ENCODE measurements at places on chromosomes 3 and 15. TPM values are rescaled to one million over a fixed set of nuclear protein-coding genes. Genes with fewer than 3 reads are reported as not detected.

DNA sequence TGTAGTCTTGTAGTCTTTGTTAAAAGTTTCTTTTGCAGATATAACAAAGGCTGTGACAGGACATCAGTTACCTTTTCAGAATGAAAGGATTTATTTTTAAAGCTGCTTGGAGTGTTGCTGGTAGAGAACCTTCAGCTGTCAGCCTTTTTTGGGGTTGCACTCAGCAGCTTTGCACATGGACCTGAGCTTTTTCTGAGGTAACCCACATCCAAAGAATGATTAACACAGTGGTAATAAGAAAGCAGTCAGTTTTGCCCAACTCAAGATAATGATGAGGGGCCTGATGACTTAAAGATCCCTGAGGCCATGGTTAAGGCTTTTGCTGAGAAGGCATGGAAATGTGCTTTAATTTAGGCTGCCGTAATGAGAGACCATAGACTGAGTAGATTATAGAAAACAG lies 1042.7 kb downstream of the PLOD2 start:
- no peak for DNase-seq

DNA sequence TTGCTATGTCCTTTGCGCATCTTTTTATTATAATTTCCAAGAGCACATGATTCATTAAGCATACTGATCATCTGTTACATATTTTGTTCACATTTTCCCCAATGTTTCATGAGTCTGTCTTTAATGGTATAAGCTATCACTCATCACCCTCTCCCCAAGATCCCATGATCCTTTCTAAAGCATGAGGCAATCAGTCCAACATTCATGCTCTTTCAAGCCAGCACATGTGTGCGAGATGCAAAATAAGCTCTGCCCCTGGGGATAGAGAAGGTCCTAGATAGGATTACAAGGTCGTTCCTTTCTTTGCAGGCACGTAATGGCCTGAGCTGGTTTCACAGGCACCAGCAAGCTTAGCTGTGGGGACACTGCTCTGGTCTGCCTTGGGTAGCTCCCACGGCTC lies 32.2 kb upstream of the B3GNT5 start:
- no peak for DNase-seq

GOLGA6D gene
- polyA plus RNA-seq: 0.02 TPM

DNA sequence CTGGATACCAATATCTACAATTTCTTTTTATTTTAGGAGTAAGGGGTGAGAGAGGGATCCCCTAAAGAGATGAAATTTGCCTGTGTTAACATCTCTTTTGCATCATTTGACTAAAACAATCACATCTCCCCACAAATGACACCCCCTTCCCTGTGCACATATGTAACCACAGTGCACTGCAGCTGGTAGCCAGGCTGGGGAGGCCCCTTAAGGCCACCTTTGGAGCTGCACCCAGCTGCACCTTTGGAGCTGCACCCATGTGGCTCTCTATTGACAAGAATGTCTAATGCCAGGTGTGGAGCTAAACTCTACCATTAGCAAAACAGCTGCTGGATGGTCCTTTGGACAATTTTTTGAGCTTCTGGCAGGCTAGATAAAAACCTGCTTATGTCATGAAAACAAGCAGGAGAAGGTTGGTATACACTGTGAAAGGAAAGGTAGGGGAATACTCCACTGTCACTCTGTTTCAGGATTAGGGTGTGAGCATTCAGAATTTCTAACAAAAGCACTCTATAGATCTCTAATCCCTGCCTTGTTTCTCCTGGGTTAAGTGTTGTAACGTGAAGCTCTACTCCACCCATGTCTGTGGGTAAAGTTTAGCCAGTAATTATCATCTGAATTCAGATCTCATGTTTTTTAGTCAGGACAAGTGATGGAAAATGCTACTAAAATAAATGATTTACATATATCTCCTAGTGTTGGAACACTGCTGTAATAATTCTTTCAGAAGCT lies 52.1 kb downstream of the TFG start:
- DNase-seq: no peak

PLCL2 gene
- 16.1 TPM for polyA plus RNA-seq

ABI3BP gene
- polyA plus RNA-seq: 62.5 TPM

OPA1 gene
- 24.2 TPM for polyA plus RNA-seq

GRCh38 chr15:22855791-22856190 lies 17.3 kb downstream of the NIPA2 start:
- DNase-seq: no peak

DNA sequence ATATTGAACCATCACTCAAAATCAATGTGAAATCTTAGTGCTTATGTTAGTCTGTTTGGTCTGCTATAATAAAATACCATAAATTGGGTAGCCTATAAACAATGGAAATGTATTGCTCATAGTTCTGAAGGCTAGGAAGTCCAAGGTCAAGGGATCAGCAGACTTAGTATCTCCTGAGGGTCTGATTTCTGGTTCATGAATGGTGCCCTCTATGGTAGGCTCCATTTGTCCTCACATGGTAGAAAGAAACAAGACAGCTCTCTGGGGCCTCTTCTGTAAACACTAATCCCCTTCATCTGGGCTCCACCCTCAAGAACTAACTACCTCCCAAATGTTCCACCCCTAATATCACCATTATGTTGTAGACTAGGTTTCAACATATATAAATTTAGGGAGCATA lies 15.0 kb upstream of the EOMES start:
- DNase-seq: no peak

DNA sequence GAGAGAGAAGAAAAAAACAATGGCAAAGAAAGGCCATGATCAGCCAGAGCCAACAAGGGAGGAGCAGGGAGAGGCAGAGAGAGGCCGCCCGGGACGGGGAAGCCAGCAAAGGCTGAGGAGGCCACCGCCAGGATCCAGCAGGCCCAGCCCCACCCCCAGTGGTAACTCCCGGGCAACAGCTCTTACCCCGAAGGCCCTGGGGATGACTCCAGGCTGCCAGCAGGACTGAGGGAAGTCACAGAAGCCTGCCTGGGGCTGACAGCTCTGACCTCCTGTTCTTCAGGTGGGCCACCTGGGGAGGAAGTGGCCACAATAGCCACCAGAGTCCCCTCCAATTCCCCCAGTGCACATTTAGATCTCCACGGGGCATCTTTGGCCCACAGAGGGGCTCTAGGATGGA lies 184.3 kb upstream of the LINGO1 start:
- DNase-seq: no peak

ALG1L2 gene
- polyA plus RNA-seq: not detected

DNA sequence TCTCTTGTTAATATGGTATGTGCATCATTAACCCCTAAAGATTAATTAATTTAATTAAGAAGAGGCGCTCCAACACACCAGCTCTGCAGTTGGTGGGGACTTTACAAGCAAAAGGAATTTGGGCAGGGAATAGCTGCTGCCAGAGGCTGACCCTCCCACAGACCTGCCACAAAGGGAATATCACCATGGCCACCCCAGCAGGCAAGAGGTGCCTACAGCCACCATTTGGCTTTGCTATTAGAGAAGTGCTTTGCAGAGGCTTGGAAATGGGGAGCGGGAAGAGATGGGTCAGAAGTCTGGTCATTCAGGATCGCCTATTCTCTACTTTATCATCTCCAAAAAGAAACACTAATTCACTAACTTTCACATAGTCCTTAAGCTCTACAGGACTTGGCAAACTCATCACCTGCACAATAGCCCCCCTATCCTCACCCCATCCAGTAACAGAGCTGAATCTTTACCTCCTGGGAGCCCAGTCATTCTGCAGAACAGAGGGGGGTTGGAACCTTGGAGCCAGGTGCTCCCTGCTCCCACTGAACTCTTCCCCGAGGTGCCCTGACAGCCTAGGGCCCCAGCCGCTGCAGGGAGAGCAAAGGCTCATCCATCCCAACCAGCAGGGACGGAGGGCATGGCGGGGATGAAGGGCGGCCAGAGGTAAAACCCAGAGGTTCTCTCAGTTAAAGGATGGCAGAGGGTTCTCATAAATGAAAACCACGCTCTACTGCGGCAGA lies 29.7 kb downstream of the LRIG1 start:
- no peak for DNase-seq

DUOXA2 gene
- 0.17 TPM for polyA plus RNA-seq

DNA sequence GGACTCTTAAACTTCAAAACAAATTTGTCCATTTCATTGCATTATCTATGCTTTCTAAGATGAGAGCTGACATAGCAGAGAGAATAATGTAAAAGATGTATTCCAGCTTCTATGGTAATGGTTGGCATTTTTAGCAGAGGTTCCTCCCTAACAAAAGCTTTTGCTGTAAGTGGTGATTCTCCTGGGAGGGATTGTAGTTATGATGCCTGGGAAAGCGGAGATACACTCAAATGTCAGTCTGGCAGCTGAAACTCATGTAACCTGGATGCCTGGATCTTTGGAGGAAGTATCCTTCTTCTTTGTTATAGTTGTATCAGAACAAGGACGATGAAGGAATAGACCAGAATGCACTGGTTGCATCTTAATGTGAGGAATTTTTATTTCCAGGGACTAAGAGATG lies 7.5 kb downstream of the CHL1 start:
- no peak for DNase-seq

FANCD2OS gene
- polyA plus RNA-seq: not detected

- DNase-seq: no peak
Measured at GRCh38 chr3:48974076-48974864, 15.8 kb upstream of the P4HTM start.

GRCh38 chr15:45448066-45448915 lies 69.9 kb upstream of the GATM start:
- no peak for DNase-seq

DNA sequence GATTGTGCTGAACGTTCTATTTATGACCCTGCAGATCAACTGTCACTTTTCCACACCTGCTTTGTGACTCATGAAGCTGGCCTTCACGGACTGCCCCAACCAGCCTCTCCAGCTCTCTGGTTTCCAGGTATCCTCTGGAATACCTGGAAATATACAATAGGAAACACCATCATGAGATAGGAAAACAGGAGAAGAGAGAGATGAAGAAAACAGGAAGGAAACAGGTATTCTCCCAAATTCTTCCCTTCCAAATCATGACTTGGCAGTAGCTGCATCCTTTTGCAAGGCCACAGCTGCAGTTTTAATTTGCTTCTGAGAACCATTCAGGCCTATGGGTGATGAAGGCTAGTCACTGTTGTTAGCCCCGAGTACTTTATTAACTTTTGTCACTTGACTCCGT lies 909.1 kb downstream of the EPHA3 start:
- no peak for DNase-seq

- no peak for DNase-seq
Measured at GRCh38 chr15:93497291-93497690, 408.3 kb upstream of the RGMA start.

DNA sequence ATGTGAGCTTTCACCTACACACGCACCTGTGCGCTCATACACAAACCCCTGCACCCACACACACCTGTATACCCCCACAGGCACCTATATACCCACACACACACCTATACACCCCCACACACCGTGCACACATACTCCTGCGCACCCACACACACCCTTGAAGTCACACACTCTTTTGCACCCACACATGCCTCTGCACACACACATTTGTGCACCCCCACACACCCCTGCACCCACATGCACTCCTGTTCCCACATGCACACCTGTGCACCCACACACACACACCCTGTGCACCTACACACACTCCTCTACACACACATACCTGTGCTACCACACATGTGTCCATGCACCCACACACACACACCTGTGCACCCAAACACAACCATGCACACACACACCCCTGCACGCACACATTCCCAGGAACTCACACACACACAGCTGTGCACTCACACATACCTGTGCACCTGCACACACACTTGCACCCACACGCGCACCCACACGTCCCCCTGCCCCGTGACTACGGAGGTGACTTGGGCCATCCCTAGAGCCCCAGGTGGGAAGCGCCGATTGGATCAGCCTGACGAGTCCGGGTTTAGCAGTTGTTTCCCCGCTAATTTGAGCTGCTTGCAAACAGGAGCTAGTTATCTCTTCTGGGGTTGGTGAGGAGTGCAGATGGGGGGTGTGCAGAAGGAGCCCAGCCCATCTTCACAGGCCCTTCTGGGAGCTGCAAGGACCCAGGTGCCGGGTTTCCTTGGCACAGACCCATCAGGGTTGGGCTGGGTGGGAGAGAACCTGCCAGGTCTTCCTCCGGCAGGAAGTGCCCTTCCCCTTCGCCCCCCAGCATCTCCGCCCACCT lies 97.8 kb downstream of the CHSY1 start:
- no peak for DNase-seq

SLC12A8 gene
- 0.57 TPM for polyA plus RNA-seq

DNA sequence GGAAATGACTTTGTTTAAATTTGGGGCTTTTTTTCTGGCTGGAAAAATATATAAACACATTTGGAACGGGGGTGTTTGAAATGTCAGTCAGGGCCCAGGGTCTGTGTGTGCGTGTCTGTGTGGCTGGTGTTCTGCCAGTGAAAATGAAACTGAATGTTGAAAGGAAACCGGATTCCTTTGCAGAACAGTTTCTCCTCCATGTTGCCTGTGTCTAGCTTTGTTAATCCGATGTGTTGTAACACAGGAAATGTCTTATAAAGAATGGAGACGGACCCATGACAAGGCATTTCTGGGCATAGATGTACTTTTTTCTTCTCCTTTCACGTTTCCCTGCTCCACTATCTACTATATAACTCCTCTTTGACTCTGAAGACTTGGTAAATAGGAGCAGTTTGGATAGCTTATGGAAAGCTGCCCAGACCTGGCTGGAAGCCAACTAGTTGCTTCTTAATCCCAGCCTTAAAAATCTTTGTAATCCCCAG lies 2.8 kb downstream of the SQOR start:
- peak; percentile 70 for DNase-seq

DNA sequence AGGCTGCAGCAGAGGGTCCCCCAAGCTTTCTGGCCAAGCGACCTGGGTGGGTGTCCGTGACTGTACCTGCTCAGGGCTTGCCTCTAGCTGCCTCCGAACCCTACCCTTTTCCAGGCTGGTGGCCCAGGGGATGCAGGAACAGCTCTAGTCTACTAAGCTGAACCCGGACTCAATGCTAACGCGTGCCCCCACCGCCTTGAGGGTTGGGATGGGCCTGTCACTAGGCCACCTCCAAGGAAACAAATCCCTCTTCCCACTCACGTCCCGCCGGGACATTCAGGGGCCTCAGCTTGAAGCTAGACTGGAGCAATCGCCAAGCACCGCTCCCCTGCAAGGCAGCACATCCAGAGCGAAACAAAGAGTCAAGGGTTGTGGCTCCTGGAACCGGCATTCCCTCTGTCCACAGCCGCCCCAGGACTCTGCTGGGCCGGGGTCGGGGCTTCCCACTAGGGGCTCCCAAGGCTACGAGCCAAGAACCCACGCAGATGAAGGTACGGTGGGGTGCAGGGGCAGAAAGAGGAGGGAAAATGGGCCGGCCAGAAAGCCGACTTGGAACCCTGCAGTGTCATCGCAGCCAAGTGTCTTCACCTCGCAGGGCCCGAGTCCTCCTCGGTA lies 2.9 kb downstream of the FBXL22 start:
- no peak for DNase-seq

STRC gene
- 0.29 TPM for polyA plus RNA-seq

SLITRK3 gene
- polyA plus RNA-seq: 0.05 TPM
